ENCODE measurements at places on chromosomes 16 and 17. TPM values are rescaled to one million over a fixed set of nuclear protein-coding genes. Genes with fewer than 3 reads are reported as not detected.

GRCh38 chr17:76479515-76480060, 12.2 kb downstream of the AANAT start:
- no peak for DNase-seq

GRCh38 chr17:64054304-64054703, 33.9 kb upstream of the ICAM2 start:
- DNase-seq: no peak

Gene MMP25
- 1.9 TPM for polyA plus RNA-seq

Gene TBKBP1
- 34.0 TPM for polyA plus RNA-seq

GRCh38 chr16:58584831-58585505, 44.7 kb downstream of the CNOT1 start:
- no peak for DNase-seq

GRCh38 chr17:77869665-77870132, 88.8 kb upstream of the TNRC6C start:
- DNase-seq: no peak

DNA sequence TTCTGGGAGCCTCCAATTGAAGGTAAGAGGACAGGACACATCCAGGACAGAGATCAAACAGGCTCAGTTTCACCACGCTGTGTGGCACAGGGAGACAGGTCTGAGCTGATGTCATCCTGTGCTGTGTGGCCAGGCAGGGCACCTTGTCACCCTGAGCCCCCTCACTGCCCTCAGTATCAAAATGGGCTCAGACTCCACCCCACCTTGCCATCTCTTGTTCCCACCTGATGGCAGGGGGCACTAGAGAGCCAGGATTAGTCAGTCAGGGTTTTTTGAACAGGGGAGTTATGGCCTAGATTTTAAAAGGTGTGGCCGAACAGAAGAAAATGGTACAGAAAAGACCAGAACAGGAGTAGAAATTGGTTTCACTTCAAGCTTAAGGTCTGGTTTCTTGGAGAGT, 2.6 kb downstream of the KAT2A start:
- DNase-seq: no peak

Gene SP2
- 13.9 TPM for polyA plus RNA-seq

Gene DPEP2
- polyA plus RNA-seq: 1.5 TPM

Gene NXPH3
- 1.3 TPM for polyA plus RNA-seq

DNA sequence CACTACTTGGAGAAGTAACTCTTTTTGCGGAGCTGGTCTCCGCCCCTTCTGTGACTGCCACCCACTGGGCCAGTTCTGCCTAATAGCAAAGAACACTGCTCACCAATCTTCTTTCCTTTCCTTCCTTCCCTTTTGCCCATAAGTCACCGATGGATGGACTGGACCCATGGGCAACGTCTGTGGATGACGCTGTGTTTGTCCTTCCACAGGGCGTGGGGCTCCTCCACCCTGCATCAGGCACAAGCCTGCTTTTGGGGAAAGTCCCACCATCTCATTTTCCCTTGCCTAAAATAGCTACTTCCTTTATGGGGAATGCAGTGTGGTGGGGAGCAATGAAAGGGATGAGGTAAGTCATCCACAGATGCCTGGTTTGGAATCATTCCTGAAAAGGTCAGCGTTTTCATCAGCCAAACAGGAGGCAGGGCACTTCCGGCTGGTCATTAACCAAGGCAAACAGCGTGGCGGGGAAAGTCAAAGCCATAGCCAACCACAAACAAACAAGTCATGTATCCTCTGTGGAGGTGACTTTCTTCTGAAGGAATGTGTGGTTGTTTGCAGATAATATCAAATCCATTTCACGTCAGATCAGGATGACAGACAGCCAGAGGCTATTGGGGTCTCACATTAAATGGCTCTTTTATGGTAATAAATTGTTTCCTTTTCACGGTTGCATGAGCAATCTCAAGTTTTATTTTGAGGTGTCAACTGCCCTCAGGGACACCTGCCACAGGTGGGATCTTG, 30.7 kb upstream of the MED9 start:
- DNase-seq: no peak

- DNase-seq: no peak
These were observed 11.6 kb downstream of the WNT9B start for GRCh38 chr17:46862949-46863348.

- DNase-seq: no peak
These were observed 140.2 kb upstream of the CDC42EP4 start for GRCh38 chr17:73452009-73452408.

GRCh38 chr16:24753000-24753399, 23.5 kb downstream of the TNRC6A start:
- no peak for DNase-seq

- no peak for DNase-seq
These were observed 44.1 kb downstream of the DNAH17 start for GRCh38 chr17:78532922-78533640.

GRCh38 chr17:49836111-49837030, 11.5 kb downstream of the TAC4 start:
- no peak for DNase-seq
